ENCODE measurements at places on chromosomes 16 and 17.

DNA sequence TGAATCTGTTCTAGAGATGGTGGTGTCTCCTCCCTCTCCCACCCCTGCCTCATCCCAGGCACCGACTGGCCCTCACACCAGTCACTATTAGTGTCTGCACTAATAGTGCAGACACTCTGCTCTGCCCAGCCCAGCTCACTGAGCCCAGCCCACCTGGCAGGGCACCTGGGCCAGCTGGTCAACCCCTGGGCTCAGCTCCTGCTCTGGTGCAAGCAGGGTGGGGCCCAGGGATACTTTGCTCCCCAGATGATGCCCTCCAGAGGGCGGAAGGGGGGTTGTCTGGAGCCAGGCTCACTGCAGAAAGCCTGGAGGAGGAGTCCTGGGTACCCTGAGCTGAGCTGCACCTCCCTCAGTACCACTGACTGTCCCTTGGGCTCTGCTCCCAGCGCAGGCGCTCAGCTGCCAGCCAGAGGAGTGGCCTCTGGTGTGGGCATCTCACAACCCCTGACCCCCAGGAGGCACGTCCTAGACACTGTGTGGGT is 14.5 kb downstream of the RAB11FIP4 start:
- no peak for DNase-seq

DNA sequence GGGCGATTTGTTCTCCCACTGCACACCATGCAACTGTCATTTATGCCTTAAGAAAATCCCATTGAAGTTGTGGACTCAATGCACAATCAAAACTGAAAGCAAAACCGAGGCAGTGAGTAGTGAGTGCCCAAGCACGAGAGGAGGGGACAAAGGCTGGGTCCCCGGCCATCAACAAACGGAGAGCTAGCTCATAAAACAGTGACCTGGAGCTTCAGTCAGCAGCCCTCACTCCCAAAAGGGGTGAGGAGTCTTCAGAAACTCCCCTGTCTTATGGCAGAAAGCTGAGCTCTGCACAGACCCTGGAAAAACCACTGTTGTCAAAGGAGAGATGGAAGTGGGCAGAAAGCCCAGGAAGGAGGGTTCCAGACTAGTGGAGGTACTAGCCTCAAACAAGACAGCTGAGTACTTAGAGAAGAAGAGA is 96.9 kb downstream of the ADCY9 start:
- no peak for DNase-seq

- DNase-seq, result no peak
Observed at GRCh38 chr17:9937901-9938300, 32.8 kb upstream of the RCVRN start.

GRCh38 chr16:88062341-88063210 is 111.3 kb downstream of the BANP start:
- DNase-seq, result no peak

GRCh38 chr16:30893417-30893743 is 497 bp downstream of the BCL7C start:
- no peak for DNase-seq

DNA sequence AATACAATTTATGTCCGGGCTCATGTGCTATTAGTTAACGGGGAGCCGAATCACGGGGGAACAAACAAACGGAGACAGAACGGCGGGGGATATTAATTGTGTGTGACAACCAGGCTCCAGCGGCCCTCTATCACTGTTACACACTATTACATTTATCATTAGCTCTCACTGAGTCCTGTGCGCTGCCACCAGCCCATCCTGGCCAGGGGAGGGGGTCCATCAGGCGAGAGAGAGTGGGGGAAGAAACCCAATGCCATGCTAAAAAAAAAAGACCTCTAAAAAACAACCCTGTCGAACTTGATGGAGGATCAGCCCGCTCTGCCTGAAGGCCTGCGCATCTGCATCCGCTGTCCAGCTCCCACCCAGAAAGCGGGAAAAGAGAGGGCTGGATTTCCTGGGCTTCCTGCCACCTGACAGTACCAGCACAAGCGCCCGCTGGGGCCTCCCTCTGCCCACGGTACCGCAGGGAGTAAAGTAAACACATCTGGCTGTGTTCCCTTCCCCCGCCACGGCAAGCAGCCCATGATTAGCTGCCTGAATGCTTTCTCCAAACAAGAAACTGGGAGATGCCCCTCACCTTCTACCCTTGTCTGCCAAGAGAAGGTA is 41.7 kb downstream of the PIPOX start:
- no peak for DNase-seq

DNA sequence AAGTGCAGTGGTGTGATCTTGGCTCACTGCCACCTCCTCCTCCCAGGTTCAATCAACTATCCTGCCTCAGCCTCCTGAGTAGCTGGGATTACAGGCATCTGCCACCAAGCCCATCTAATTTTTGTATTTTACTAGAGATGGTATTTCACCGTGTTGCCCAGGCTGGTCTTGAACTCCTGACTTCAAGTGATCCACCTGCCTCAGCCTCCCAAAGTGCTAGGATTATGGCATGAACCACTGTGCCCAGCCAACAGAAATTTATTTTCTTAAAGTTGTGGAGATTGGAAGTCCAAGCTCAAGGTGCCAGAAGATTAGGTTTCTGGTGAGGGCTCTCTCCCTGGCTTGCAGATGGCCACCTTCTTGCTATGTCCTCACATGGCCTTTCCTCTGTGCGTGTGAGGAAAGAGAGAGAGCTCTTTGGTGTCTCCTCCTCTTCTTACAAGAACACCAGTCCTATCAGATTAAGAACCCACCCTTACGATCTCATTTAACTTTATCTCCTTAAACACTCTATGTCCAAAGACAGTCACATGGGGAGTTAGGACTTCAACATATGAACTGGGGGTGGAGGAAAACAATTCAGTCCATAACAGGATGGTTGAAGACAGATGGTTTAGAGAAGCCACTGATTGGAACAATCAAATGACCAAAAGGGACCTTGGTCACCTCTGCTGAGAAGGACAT is 31.8 kb downstream of the C16orf82 start:
- DNase-seq, result no peak

GRCh38 chr17:69597898-69598692 is 183.6 kb downstream of the MAP2K6 start:
- DNase-seq, result no peak
